Adipocyte (in vitro differentiated cells): ENCODE measurements at places on chromosomes 6 and 20.
A peak's percentile ranks its signal among the peaks of the same experiment; 100 is the strongest.

DNA sequence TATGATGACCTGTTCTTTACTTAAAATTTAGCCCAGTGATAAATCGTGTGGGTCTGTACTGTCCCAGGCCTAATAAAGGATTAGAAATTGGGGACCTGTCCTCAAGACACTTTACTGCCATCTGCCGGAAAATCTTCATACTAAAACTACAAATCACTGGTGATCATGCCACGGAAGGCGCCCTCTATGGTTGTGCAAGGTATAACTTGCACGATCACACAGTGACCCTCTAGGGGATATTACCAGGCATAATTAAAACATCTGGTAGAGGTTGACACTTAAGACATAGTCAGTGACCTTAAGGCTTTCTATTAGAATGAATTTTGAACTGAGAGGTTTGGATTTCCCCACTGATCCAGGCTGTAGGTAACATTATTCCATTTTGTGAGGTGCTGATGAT is 172.6 kb downstream of the BMP2 start:
- no peak for DNase-seq

DNA sequence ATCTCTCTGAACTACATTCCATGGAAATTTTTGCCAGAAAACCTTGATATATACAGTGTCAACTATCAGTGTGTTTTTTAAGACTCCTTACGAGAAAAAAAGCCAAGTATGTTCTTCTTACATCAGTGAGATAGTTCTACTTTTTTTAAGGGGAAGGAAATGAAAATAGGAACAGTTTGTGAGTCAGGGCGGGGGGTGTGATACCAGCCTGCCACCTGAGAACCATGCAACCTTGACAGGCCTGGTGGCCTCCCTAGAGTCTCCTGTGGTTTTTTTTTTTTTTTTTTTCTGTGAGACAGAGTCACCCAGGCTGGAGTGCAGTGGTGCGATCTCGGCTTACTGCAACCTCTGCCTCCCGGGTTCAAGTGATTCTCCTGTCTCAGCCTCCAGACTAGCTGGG is 96.3 kb upstream of the GCM1 start:
- peak; percentile 4 for DNase-seq

- peak; percentile 62 for DNase-seq
Observed at GRCh38 chr6:91476000-91476399, 889.1 kb upstream of the MAP3K7 start.

DNA sequence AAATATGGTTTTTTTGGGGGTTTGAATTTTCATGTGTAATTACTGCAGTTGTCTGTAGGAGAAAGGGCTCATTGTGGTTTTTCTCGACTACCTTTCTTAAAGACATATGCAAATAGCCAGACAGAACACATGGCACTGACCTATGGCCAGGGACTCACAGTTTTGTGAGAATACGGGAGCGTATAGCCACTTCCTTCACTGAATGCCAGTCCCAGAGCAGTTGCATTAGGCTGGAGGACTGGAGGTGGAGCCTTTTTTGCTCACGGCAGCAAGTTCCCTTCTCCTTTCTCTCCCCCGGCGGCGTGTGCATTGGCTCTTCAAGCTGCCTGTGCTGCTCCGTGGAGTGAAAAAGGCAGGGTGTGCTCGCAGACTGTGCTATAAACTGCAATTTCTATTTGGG is 114.9 kb downstream of the AKAP7 start:
- peak; percentile 79 for DNase-seq

DNA sequence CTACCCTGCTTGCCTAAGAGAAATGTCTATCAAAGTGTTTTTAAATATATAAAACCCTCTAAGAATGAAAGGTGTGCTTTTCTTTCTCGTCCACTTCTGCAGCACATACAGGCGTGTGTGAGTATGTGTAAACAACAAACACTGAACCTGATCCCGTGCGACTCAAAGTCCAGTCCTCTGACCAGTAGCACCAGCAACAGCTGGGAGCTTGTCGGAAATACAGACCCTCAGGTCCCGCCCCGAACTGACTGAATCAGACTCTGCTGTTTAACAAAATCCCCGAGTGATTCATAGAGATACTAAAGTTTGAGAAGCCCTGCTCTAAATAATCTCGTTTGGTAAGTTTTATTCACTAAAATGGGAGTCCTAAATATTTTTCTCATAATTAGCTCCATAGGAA is 208.0 kb upstream of the KCNQ5 start:
- no peak for DNase-seq

GRCh38 chr6:9131616-9132015 is 696.3 kb upstream of the SLC35B3 start:
- no peak for DNase-seq

DNA sequence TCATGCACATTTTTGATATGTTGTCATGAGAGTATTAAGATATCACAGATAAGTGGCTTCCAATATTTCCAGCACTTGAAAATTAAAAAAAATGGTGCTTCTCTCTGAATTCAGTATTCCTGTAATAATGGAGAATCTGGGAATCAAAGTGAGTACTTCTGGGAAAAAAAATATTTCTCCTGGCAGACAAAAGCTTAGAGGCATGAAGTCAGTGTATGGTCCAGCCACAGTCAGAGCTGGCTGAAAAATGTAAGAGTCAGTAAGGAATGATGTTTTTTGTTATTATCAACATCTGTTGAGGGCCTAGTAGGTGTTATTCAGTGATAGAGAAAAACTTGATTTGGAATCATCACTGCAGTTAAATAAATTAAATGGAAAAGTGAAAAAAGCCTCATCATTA is 3.2 kb upstream of the RFPL4B start:
- no peak for DNase-seq

DNA sequence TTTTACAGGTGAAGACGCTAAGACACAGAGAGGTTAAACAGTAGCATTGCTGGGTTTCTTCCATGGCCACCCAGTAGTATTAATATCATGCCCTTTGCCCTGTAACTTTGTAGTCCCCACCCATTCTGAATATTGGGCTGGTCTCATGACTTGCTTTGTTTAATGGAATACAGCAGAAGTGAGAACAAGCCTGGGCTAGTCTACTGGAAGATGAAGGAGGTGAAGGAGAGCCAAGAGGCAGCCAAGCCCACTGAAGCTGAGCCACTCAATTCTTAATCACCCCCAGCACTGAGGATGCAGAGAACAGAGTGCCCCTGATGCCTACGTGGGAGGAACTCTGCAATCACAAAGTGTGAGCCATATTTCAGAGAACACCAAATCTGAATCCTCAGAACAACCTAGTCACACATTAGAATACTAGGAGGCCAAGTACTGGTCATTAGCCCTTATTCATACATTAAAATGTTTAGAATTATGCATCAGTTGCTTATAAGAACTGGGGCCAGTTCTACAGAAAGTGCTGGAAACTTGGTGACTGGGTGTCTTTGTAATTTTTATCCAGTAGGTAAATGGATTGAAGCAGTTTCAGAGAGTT is 270.1 kb upstream of the PRND start:
- DNase-seq, result no peak

- no peak for DNase-seq
Observed at GRCh38 chr6:33513213-33513612, 58.8 kb downstream of the ZBTB9 start.

DNA sequence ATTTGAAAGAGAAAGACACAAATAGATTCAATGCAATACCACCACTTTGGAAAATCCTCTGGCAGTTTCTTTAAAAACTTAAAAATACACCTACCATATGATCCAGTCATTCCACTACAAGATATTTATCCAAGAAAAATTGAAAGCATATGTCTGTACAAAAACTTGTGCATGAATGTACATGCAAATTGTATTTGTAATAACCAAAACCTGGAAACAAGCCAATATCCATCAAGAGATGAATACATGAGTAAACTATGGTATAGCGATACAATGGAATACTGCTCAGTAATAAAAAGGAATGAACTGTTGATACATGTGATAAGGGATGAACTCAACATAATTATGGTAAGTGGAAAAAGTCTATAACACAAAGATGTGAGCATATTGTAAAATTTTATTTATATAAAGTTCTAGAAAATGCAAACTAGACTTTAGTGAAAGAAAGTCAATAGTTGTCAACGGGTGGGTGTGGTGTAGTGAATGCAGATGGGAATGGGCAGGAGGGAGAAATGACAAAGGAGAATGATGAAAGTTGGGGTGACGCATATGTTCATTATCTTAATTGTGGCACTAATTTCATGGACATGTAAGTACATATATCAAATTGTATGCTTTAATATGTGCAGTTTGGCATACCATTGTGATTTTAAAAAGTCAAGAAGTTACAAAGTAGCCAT is 347.5 kb downstream of the SAMD5 start:
- no peak for DNase-seq

DNA sequence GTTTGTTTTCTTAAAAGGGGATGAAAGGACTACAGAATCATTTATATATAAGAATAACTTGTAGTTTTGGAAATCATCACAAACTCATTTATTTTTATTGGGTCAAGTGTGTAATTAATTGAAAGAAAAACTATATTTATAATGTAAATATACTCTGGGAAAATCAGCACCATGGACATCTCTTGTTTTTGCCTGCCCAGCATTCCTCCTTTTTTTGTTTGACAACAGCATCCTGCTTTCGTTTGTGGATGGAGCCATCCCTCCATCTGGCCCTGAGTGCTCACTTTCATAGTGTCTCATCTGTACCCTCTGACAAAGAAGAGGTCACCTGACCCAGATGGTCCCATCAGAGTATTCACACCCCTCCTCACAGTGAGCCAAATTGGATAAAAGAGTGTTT is 308.2 kb upstream of the HTR1E start:
- no peak for DNase-seq

DNA sequence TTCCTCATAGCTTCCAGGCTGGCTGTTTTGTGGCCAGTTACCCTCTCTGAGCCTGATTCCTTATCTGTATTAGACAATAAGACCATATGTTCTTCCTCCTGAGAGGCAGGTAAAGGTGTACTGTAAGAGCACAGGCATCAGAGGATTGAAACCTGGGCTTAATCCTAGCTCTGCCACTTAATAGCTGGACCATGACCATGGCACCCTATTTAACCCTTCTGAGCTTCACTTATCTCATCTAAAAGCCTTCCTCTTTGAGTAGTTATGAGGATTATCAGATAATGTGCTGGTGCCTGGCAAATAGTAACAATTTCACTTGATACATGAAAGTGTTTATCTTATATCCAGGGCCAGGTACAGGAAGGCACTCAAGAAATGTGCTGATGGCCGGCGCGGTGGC is 34.9 kb downstream of the BCL2L1 start:
- no peak for DNase-seq

- DNase-seq, result no peak
Observed at GRCh38 chr6:39515471-39515870, 193.0 kb upstream of the KCNK16 start.

DNA sequence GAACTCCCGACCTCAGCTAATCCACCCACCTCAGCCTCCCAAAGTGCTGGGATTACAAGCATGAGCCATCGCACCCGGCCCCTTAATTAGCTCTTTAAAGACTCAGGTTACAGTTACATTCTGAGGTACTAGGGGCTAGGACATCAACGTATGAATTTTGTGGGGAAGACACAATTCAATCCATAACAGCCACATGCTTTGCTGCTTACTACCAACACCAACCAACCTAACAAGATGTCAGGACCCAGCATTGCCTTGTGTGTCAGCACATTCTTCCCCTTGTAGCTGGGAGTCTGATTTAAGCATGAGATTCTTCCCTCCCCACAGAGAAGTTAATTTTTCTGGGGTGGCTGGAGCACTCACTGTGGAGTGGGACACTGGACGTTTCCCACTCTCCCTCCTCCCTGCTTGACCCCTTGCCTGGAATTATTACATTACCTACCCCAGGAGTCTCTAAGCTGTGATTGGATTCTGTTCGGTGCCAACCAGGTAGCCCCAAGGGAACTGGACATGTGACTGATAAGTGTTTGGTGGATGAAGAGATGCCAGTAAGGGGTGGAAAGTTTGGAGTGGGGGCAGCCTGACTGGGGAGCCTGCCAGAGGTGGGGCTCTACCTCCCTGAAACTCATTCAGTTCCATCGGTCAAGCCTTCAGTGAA is 5.6 kb upstream of the PXMP4 start:
- DNase-seq, result no peak

DNA sequence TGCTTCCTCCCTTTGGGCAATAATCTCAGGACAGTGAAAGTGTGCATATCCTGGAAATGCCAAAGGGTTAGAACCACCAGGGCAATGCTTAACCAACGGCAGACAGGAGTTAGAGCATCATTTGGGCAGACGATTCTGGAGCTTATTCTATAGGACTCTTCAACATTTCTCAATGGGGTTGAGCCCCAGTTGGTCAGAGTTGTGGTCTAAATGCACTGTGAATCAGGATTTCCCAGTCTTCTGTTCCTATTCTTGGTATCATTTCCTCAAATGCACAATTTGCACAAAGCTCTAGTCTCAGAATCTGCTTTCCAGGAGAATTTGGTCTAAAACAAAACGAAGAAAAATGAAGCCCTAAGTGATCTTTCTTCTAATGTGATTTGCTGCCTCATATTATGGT is 389.6 kb upstream of the JAG1 start:
- no peak for DNase-seq

DNA sequence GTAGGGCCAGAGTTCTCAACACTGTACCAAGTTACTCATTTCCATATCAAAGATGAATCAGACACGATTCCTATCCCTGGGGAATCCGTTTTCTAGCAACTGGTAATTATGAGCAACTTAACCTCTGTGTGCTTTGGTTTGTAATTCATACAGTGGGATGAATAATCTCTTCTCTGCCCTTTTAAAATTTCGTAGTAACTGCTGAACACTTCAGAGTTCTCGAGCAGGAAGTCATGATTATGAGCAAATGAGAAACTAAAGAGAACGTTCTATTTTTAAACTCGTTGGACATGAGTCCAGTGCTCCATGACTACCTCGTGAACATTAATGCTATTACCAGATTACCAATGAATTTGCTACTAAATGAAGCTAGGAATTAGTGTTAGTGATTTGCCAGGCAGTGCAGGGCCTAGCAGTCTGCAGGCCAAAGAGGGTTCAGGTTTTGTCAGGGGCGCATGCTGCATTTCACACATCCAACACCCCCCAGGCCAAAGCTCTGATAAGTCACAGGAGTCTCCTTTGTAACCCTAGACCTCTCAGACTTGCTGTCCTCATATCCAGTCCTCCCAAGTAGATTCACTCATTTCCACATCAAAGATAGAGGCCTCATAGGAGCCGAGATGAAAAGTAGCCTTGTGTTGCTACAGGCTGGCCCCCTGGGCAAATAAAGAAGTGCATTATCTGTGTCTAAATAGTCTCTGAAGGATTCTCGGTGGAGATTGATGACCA is 45.8 kb upstream of the VSTM2L start:
- DNase-seq, result no peak
